ENCODE measurements at places on chromosomes 7 and 10.

GRCh38 chr10:25142116-25142864 is 32.5 kb upstream of the GPR158 start:
- DNase-seq = no peak

DNA sequence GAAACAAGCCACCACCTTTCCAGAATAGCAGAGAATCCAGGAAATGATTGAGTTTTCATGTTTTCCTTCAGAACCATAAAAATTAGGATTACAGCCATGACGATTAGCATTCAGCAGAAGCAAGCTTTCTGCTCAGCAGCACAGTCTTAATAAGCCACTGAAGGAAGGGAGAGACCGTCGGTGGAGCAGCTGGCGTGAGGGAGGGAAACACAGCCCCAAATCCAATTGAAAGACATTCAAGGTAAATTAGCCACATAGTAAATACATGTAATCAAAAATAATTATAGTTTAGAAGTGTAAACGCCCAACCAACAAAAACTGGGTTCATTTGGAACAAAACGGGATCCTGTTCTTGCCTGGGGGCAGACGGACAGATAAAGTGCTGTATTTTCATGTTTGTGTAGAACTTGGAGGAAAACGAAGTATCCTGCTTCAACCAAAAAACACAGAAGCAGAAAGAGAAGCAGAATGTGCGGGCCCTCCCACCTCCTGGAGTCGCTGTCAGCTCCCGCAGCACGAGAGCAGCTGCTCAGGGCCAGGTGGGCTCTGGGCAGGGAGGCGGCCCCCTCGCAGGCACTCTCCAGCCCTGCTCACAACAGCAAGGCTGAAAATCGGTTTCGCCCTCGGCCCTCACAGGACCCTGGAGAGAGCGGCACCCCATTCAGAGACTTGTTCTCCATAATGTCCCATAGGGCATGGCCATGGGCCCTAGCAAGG is 84.9 kb downstream of the TCERG1L start:
- DNase-seq = no peak

DNA sequence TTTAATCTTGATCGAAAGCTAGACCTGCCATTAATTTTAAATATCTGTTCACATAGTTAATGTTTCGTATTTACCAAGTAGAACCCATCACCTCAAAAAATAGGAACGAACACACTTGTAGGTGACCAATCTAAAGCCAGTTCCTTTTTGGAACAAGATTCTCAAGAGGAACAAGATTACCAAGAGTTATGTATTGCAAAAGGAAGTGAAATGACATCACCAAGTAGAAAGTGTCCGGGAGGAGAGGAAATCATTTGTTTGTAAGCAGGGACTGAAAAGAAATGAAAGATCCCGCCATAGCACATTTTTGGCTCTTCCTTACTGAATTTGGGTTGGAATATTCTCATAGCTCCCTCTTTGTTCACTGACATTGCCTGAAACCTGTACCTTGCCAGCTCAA is 1200.5 kb downstream of the SORCS1 start:
- DNase-seq = no peak

DNA sequence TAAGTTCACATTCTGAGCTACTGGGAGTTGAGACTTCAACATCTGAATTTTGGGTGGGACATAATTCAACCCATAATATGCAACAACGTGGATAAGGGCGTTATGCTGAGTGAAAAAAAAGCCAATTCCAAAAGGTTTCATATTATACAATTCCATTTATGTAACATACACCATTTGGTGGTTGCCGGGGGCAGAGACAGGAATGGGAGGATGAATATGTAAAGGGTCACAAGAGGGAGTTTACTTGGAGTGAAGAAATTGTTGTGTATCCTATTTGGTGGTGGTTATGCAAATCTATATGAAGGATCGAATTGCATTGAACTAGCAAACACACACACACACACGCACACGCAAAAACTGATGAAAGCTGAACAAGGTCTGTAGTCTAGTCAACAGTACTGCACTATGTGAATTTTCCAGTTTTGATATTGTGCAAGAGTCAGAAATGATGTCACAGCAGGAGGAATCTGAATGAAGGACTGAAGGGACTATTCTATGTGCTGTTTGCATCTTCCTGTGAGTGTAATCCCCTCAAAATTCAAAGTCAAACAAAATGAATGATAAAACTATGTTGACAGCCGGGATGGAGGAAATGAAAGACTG is 249.2 kb upstream of the HABP2 start:
- DNase-seq = no peak

- DNase-seq = no peak
These were observed at the start of gene AIFM2 for GRCh38 chr10:70132098-70133029. TSS of gene AIFM2 (minus strand) at chr10:70132825. CDS start at chr10:70124084, 8,741 bp downstream.

DNA sequence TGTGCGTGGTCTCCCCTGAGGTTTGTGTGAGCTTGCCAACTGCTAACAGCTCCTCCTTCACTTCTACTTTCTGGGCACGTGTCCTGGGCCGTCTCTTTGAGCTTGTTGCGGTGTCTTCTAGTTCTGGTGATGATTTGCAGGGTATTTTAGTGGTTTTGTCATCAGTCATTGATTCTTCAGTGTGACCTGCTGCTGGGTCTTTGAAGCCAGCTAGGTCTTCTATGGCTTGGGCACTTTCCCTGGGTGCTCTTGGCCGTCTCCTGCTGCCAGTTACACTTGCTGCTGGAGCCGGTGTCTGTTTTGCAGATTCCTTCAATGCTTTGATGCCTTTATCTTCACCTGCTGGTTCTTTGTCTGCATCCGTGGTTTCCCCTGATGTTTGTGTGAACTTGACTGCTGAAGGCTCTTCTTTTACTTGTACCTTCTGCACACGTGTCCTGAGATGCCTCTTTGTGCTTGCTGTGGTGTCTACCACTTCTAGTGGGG is 23.0 kb downstream of the MKI67 start:
- no peak for DNase-seq

GRCh38 chr10:112335111-112335867 is 38.6 kb upstream of the ACSL5 start:
- DNase-seq = no peak

DNA sequence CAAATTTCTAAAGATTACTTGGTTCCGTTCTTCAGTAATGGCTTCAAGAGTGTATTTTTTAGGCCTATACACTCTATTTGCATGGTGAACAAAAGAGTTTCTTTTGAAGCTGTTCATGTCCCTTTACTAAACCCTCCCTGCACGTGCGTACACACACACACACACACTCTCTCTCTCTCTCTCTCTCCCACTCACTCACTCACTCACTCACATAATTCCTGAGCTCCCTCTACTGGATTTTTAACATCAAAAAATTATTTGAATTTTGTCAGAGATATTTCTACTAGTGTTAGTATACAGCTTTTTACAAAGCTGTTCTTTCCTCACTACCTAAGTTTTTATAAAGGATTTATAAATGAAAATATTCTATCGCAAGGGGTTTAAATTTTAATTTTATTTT is 85.9 kb downstream of the UBE3C start:
- no peak for DNase-seq

DNA sequence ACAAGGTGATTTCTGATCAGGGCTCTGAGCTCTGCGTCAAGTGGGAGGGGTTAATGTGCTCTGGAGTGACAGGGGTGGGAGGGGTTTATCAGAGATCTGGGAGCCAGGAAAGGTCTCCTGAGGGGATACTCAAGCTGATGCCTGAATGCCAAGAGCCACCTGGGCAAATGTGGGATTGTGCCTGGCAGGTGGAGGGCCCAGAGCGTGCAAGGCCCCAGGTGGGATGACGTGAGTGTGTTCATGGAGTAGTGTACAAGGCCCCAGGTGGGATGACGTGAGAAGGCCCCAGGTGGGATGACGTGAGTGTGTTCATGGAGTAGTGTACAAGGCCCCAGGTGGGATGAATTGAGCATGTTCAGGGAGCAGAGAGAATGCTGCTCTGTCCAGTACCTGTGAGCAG is 610.3 kb downstream of the PTPRN2 start:
- no peak for DNase-seq

DNA sequence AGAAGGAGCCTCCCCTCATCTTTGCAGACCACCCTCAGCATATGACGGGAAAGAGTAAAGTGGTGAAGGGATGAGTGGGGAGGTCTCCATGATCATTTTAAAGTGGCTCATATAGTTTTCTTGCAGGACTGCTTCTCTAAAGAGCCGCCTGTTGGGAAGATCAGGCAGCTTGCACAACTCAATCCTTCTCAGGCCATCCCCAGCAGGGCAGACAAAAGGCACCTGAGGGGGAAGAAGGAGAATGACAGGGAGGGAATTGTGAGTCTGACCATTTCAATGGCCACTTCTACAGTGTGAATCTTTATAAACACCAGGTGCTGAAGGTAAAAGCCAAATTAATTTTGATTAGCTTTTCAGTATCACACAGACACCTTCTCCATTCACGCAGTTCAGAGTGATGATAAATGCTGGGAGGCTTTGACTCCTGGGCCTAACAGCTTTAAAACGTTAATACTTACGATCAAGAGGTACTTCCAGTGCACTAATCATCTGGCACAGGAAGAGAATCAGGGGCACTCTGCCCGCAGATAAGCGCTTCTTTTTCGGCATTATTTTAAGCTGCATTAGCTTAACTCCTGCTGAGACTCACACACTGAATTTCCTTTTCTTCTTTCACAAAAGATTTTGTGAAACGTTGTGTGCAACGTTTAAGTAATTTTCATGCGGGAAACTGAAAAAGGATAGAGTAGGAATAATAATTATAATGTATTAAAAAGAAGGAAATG is 109.5 kb upstream of the LAMB4 start:
- DNase-seq = no peak

DNA sequence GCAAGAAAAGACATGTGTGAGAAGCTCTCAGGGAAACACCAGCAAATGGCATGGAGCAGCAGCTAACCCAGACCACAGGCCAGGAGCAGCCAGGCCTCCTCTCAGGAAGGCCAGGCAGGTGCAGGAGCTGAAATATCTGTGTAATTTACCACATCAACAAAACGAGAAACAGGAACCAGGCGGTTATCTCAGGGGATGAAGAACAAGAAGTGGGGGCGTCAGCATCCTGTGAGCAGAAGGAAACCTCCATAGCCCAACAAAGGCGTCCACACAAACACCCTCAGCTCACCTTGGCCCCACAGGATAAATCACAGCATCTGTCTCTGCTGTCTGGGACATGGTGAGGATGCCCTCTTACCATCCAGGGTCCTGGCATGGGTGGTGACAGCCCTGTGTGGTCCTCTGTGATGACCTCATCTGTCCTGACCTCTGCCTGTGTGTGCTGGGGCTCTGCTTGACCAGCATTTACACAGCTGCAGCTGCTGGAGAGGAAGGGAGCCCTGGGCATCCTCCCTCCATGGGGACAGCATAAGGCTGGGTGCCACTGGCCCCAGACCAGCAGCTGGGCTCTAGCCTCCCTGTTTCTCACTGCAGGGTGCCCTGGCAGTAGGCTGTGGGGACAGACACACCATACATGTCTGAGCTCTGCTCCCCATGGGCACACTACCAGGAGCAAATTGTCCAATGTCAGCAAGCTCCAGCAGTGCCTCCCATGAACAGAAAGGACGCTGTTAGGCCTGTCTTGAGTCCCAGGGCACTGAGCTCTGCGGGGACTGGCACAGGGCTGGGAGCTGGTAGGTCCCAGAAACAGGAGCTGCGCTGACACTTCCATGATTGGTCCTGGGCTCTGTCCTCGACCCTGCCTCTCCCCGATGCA is 34.6 kb downstream of the ANXA8 start:
- DNase-seq = no peak

GRCh38 chr7:15555381-15555859 is 6.4 kb downstream of the AGMO start:
- DNase-seq = no peak

DNA sequence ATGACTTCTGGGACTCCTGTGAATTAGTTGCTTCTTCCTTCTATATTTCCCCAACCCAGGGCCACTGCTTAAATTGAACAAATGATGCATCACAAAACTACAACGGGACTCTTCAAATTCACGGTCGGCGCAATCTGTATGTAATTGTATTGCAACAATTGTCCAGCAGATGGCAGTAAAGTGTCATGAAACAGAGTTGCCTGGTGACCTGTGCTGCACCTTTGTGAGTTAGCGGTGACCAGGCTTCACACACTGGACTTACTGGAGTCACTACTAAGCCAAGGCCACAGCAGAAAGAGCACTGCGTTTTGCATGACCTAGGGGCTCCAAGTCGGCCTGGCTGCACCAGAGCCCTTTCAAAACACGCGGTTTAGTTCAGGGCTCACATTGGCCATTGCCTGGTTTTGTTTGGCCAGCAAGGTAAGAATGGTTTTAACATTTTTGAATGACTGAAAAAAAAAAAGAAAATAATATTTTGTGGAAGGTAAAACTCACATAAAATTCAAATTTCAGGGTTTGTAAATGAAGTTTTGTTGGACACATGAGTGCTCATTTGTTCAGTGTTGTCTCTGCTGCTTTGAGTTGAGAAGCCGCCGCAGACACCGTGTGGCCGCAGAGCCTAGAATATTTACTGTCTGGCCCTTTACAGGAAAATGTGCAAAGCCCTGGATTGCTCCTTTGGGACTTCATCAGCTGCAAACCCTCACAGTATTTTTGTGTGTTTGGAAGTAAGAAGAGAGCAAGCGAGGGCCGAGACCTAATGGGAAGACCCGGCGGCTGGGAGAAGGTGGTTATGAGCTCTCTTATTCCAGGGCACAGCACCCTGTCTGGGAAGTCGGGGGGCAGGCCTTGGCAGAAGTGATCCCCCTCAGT is 23.2 kb upstream of the ZNF32 start:
- no peak for DNase-seq

DNA sequence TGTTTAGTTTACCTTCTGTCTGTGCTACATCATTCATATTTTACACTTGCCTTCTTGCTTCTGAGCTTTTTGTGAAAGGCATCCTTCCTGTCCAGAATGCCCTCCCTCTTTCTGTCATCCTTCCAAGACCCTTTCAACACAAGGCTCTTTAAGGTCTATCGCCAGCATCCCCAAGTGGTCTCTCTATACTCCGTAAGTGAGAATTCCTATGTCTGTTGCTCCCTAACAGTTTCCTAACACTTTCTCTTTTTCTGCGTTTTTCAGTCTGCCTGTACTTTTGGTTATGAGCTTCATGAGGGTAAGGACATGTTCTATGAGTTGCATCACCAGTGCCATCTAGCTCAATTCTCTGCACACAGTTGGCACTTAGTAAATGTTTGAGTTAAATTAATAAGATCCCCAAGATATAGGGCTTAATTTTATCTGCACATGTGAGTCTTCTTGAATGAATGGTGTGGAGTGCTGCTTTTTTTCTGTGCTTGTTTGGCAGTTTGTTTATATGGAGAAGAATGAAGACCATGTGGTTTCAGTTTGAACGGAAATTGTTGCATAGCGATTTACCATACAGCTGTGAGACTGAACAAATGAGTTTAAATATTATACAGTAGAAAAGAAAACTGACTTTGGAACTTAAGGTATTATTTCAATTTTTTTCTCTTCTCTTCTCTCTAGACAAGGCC is 29.4 kb downstream of the RABGEF1 start:
- DNase-seq = no peak

Measured in AG04449 (cell line).